ENCODE measurements at places on chromosomes 11 and 22. TPM values are rescaled to one million over a fixed set of nuclear protein-coding genes. Genes with fewer than 3 reads are reported as not detected.

DNA sequence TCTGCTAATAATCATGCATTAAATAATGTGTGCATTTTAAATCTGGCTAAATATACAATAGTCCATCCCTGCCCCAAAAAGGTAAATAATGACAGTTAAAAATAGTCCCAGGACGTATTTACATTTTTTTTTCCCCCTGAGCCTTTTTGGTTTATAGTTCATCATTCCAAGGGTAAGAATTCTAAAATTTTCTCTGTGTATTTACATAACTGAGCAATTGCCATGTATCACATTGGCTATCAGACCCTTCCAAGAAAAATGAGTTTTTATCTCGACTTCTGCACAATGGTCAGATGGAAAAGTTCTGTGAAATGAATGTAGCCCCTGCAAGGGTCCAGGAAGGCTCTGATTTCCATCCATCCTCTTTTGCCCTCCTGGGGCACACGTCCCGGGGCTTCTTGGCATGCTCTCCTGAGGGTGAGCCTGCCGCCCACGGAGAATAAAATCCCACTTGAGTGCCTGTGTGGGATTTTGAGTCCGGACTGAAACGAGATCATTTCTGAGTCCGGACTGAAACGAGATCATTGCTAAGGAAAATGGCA is 94.1 kb upstream of the ANO1 start:
- no peak for DNase-seq

DNA sequence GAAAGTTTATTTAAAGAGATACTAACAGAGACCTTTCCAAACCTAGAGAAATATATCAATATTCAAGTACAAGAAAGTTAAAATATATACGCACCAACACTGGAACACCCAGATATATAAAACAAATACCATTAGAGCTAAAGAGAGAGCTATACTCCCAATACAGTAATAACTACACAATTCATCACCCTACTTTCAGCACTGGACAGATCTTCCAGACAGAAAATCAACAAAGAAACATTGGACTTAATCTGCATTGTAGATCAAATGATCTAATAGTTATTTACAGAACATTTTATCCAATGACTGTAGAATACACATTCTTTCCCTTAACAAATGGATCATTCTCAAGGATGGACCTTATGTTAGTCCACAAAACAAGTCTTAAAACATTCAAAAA is 311.9 kb downstream of the METTL15 start:
- DNase-seq, result no peak

DNA sequence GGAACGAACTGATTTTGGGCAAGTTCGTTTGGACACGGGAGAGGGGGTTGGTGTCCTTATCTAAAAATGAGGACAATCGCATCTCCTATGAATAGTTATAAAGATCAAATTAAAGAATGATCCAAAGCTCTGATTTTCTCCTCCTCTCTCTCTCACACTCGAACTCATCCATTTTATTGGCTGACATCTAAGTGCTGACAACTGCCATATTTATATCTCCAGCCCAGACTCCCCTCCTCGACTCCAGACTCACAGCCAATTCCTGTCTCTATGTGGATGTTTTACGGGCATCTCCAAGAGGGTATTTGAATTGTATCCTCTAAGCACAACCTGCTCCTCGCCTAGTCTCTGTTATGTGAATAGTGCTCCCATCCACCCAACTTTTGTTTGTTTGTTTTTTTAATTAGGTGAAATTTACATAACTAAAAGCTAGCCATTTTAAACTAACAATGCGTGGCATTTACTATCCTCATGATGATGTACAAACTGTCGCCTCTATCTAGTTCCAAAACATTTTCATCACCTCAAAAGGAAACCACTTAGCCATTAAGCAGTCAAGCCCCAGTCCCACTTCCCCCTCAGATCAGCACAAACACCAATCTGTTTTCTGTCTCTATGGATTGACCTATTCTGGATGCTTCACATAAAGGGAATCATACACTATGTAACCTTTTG is 4.0 kb downstream of the SYN3 start:
- no peak for DNase-seq

Gene LMNTD2
- 0.68 TPM for total RNA-seq

Measured in sigmoid colon (tissue), 7 donors.